ENCODE measurements at places on chromosomes 1 and 21.

DNA sequence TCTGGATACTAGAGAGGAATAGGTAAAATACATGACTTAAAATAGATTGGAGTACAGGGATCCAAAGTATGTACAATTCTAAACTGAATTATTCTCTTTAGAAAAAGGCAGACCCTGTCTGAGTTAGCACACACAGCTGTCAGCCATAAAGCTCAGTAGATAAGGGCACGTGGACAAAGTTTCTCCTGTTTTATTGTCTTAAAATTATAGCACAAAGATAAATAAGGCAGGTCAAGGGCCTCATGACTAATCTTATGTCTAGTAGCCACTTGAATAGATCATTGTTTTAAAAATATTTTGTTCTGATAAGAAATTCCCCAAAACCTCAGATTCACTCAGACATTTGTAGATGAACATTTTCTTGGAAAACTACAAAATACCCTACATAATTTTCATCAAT lies 205.2 kb downstream of the ZP4 start:
- DNase-seq = no peak

DNA sequence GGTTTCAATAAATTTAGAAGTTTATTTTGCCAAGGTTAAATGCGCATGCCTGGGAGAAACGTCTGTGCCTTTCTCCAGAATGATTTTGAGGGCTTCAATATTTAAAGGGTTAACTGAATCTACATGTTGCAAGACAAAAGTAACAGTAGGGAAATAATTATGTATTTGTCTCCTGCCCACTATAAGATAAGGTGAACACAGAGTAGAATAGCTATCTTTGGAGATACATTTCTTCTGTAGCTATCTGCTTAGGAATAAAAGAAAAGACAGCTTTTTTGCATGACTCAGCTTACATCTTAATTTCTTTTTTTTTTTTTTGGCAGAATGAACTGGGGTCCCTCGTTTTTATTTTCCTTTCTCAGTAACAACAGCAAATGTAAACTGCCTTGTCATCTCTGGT lies 1351.6 kb downstream of the AMY1C start:
- no peak for DNase-seq

GRCh38 chr1:205934788-205935187 lies 8.5 kb downstream of the SLC26A9 start:
- DNase-seq = no peak

- no peak for DNase-seq
Measured at GRCh38 chr1:193105821-193106177, 585 bp upstream of the GLRX2 start.

- no peak for DNase-seq
Measured at GRCh38 chr1:48718116-48718630, 58.5 kb downstream of the BEND5 start.

- no peak for DNase-seq
Measured at GRCh38 chr1:240294566-240294965, 202.9 kb downstream of the FMN2 start.

GRCh38 chr21:44709426-44710293 lies 1.7 kb downstream of the TSPEAR start:
- DNase-seq = no peak

DNA sequence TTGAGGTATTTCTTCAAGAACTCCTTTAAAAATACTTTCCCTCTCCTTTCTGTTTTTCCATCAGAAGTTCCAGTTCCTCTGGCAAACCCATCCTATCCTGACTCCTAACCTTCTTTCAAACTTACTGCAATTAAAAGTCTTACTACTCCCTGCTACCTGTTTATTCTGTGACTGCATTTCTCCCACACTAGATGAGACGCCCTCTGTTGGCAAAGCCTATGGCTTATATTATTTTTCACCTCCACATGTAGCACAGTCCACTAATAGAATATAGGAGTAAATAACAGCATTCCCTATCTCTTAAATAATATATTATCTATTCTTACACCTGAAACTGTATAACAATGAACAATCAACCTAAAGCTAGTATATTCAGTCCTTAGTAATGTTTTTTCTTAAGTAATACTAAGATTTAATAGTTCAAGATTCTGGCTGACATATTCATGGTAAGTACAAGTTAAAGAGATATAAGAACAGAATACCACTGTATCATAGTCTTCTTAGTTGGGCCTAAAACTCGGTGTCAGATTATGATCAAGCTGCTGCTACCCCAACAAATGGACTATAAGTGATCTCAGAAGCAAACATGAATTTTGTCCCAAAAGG lies 54.8 kb downstream of the RAB3GAP2 start:
- no peak for DNase-seq

- DNase-seq = no peak
Measured at GRCh38 chr1:51755437-51755836, 123.1 kb downstream of the NRDC start.

DNA sequence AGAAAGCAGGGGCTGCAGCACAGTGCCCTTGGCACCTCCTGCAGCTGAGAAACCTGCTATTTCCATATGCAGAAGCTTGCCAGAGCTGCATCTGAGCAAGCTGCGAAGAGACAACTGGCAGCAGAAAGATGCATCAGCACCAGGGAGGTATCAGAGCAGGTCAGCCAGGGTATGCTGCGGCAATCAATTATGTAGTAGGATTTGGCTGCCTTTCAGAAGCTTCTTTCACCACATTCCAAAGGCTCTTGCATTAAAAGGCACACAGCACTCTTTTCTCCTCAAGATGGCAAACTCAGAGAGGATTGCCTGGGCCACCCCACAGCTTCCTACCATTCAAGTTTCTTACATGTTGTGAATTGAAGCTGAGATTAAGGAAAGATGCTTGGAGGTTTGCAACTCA lies 47.6 kb upstream of the RAP1A start:
- no peak for DNase-seq

- no peak for DNase-seq
Measured at GRCh38 chr1:222104694-222105392, 363.0 kb upstream of the DUSP10 start.

DNA sequence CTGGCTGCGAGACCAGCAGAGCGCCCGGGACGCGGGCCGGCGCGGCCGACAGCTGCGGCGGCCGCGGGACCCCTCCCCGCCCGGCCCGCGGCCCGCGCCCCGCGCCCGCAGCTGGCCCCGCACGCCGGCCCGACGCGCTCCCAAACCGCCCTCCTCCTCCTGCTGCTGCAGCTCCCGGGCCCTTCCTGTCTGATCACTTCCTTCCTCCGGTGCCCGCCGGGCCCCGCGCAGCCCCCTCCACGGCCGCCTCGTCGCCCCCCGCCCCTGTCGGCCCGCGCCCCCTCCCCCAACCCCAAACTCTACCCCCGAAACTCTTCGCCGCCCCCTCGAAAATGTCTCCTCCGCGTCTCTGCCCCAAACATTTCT lies 594 bp downstream of the LUZP1 start:
- no peak for DNase-seq

- DNase-seq = no peak
Measured at GRCh38 chr1:196002906-196003305, 605.3 kb downstream of the KCNT2 start.

GRCh38 chr1:178330848-178331497 lies 165.8 kb downstream of the CLEC20A start:
- DNase-seq = no peak

DNA sequence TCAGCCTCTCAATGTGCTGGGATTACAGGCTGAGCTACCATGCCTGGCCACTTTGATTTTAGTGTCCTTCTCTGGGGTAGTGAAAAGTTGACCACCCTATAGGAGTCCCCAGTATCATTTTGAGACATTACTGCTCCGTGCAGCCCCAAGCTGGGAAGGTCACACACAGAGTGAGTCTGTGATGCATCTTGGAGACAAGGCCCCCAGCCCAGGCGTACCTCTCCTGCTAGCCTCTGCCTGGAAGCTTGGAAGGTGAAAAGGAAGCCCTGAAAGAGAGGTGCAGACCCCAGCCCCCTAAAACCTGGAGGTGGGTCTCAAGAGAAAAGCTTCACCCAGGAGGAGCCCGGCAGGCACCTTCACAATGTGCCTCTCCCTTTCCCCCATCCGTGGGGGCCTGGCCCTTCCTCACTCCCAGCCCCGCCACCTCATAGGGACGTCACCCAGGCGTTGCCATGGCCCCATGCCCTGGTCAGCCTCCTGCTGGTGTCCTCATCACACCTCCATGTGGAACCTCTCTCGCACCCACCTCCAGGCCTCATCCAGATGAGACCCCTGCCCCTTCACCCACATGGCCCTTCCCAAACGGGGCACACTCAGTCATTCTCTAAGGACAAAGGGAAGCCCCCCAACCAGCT lies 5.6 kb upstream of the ARF1 start:
- no peak for DNase-seq

GRCh38 chr21:35850029-35850428 lies 210.3 kb downstream of the SETD4 start:
- no peak for DNase-seq

DNA sequence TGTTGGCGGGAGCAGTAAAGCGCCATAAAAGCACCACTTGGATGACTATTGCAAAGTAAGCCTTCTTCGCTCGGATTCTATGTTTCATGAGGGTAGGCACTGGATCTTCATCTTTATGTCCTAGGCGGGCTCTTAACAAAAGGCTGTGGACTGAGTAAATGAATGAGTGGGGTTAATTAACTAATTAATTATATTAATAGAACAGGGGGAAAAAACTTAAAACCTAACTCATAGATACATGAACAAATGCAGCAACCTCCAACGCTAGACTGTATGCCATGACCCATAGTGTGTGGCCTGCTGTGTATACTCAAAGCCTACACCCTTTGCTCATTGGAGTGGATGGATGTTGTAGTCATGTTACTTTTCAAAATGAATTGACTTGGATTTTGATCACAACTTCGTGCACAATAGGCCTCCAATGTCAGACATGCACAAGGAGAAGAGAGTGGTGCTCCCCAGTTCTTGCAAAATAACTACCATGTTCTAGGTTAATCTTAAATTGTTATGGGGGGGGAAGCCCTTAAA lies 417 bp upstream of the GFI1 start:
- DNase-seq = no peak

- no peak for DNase-seq
Measured at GRCh38 chr1:156177919-156178654, 15.8 kb upstream of the SLC25A44 start.

- no peak for DNase-seq
Measured at GRCh38 chr1:12542616-12543592, 75.1 kb downstream of the DHRS3 start.

DNA sequence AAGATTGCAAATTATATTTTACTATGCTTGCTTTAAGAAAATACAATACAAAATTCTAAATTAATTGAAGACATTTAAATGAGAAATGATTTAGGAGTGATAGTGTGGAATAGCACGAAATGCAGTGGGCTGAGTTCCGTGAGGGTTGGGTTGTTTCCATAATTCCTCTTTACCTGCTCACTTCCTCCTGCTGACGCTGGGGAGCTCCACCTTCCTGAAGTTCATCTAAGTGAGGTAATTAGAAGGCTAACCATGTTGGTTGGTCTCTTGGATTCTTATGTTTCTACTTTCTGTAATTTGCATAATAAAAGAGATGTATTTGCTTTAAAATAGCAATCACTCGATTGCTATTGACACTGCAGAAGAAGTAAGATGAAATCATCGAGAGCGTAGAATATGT lies 4.7 kb downstream of the OR14I1 start:
- no peak for DNase-seq

GRCh38 chr1:246117066-246117791 lies 389.9 kb downstream of the SMYD3 start:
- no peak for DNase-seq

DNA sequence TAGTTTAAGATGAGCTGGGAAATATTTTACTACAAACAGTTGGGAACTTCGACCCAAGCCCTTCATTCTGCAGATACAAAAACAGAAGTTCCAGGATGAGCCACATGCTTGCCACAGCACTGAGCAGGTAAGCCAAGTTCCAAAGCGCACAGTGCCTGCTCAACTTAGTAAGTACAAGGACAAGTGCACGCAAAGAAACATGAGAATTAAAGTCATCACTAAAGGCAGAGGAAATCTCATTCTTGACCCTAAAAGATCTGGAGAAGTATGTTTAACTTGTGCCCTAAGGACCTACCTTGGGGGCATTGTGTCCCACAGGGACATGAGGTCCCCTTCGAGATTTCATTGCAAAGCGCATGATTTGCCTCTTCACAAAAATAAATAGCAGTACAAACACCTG lies 1.2 kb upstream of the UBAP2L start:
- DNase-seq = no peak

DNA sequence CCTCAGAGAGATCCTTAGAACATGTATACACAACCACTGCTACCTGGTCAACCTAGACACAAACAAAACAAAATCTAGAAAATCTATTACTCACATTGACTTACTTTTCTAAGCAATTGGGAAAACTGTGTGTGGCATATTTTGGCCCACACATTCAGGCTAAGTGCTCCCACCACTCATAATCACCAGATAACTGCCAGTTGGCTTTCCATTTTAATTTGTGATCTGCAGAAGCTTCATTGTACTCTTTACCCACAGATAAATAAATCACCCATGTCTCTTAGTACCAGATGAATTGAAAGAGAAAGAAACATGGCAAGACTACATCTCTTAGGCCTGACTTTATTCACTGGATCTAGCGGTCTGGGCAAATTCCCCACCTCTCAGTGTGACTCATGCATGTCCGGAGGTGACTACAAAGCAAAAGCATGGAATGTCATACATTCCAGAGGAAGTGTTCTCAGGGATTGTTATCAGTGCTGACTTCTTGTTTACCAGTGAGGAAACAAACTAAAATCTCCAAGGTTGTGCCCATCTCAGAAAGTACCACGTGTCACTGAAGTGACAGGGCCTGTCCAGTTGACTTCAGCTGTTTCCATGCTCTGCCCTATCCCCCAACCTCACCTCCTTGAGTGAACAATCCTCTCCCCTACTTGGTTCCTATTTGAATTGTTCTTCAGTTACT lies 52.4 kb upstream of the BCL10 start:
- no peak for DNase-seq

Measured in cortex of kidney (tissue), 1 donor.